ENCODE measurements at places on chromosomes 3 and 15. TPM values are rescaled to one million over a fixed set of nuclear protein-coding genes. Genes with fewer than 3 reads are reported as not detected.

The CPLX3 gene
- 0.12 TPM for total RNA-seq

The GCNT3 gene
- total RNA-seq: not detected

The IL1RAP gene
- 8.9 TPM for total RNA-seq

The SLC22A13 gene
- total RNA-seq: 0.67 TPM

The TUSC7 gene
- total RNA-seq: not detected

The PIGZ gene
- total RNA-seq: 2.3 TPM

The CYP1A2 gene
- not detected for total RNA-seq
